ENCODE measurements at places on chromosomes 7 and 10. TPM values are rescaled to one million over a fixed set of nuclear protein-coding genes. Genes with fewer than 3 reads are reported as not detected.

ITGA8 gene
- total RNA-seq = 2.5 TPM

CCNJ gene
- 5.6 TPM for total RNA-seq

ZNF425 gene
- 4.7 TPM for total RNA-seq

IGF2BP3 gene
- total RNA-seq = 2.7 TPM

SKIDA1 gene
- 0.29 TPM for total RNA-seq

CCDC146 gene
- total RNA-seq = 5.1 TPM

SORCS3 gene
- not detected for total RNA-seq

CYP3A5 gene
- total RNA-seq = under 0.01 TPM

PNLIPRP3 gene
- total RNA-seq = 0.59 TPM

GPR26 gene
- not detected for total RNA-seq

Data from osteoblast (primary cell).